ENCODE measurements at places on chromosomes 2 and 18. TPM values are rescaled to one million over a fixed set of nuclear protein-coding genes. Genes with fewer than 3 reads are reported as not detected.

ARHGAP15 gene
- 141 TPM for total RNA-seq

- H3K36me3 ChIP-seq: no peaks in the 10 kb centered on the region
- DNase-seq: no peak
- no peak overlapping the region for H3K27ac ChIP-seq
- peaks cover 4% of the 10 kb centered on the region for H3K27me3 ChIP-seq
Observed at GRCh38 chr2:40359811-40360210, 92.1 kb downstream of the SLC8A1 start.

DNA sequence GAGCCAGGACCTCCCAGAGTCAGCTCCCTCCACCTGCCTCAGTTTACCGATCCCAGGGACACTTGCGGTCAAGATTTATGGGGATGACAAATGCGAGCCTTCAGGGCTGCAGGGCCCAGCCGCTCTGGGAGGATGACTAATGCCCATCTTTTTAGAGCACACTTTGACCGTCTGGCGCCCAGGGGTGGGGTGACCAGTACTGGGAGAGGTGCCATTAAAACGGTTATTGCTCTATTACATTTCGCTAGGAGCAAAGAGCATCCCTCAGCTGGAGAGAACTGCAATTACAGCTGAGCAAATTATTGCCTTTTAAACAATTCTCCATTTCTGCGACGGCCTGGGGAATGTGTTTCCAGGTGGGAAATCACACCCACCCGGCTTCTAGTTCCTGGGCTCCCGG is 42.6 kb upstream of the HPCAL1 start:
- DNase-seq: no peak
- no peak overlapping the region for H3K27ac ChIP-seq
- no peaks in the 10 kb centered on the region for H3K4me1 ChIP-seq
- no peaks in the 10 kb centered on the region for H3K36me3 ChIP-seq
- no peak overlapping the region for H3K4me3 ChIP-seq

DNA sequence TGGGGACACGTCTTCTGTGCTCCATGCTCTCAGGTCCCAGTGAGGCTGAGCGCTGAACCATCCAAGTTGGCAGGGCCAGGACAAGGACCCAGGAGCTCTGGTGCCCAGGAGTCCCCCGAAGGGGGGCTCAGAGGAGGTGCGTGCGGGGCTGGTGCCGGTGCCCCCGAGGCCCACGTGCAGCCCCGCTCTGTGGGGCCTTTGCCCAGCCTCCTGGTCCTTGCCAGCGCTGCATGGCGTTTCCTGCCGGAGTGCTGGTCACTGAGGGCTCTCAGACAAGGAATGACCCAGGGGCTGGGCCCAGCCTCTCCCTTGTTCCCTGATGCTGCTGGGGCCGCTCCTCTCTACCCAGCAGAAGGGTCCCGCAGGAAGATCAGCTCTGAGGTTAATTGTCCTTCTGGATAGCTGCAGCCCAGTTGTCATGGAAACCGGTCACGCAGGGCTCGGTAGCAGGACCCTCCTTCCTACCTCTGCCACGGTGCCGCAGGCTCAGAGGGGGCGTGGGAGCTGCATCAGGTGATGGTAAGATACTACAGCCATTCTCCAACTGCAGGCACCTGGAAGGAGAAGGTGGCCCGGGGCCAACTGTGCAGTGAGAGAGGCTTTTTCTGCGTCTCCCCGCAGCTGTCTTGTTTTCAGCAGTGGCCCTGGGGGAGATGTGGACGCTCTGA is 64.5 kb downstream of the RRM2 start:
- H3K4me3 ChIP-seq: no peak overlapping the region
- no peaks in the 10 kb centered on the region for H3K27me3 ChIP-seq
- peaks cover 28% of the 10 kb centered on the region for H3K36me3 ChIP-seq
- no peak overlapping the region for H3K27ac ChIP-seq
- DNase-seq: no peak
- peaks cover 4% of the 10 kb centered on the region for H3K4me1 ChIP-seq

DNA sequence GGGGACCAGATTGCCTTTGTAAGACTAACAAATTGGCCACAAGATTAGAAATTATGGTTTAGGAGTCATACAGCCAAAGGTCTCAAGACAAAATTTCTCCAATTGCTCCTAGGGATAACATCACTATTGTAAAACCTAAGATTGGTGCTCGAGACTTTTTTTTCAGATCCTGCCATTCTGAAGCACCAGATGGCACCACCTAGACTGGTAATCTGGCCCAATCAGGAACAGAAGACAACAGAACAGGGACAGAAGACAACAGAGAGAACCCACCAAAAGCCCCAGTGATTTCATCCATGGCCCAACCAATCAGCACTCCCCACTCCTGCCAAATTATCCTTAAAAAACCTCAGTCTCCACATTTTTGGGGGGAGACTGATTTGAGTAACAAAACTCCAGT is 66.8 kb downstream of the LINC00305 start:
- no peaks in the 10 kb centered on the region for H3K4me1 ChIP-seq
- H3K4me3 ChIP-seq: no peak overlapping the region
- DNase-seq: no peak
- H3K27ac ChIP-seq: no peak overlapping the region
- peaks cover 2% of the 10 kb centered on the region for H3K27me3 ChIP-seq
